ENCODE measurements at places on chromosomes 12 and 14. TPM values are rescaled to one million over a fixed set of nuclear protein-coding genes. Genes with fewer than 3 reads are reported as not detected.

DNA sequence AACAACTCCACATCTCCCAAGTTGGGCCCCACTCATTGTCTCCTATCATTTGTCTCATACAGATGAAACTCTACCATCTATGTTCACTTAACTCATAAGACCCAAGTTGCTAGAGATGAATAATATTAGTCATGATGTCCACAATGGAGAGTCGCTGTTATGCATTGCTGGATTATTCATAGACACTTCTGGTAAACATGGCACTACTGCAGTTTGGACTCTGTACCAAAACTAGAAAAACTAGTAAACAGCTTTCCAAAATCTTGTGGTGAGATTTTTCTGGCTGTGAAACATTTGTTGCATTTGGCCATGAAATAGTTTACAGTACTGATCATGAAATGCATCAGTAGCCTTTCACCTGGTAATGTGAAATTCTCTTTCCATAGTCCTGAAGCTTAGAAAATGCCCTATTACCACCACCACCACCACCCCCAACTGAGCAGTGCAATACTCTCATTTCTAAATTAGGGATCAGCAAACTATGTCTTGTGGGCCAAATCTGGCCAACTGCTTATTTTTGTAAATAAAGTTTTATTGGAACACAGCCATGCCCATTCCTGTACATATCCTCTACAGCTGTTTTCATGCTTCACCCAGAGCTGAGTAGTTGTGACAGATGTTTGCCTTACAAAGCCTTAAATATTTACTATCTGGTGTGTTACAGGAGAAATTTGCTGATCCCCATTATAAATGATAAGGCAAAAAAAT, 236.5 kb downstream of the DPF3 start:
- no peak overlapping the region for H3K4me3 ChIP-seq
- no peaks in the 10 kb centered on the region for H3K27me3 ChIP-seq
- no peaks in the 10 kb centered on the region for H3K36me3 ChIP-seq
- no peaks in the 10 kb centered on the region for H3K4me1 ChIP-seq
- no peak for DNase-seq

DNA sequence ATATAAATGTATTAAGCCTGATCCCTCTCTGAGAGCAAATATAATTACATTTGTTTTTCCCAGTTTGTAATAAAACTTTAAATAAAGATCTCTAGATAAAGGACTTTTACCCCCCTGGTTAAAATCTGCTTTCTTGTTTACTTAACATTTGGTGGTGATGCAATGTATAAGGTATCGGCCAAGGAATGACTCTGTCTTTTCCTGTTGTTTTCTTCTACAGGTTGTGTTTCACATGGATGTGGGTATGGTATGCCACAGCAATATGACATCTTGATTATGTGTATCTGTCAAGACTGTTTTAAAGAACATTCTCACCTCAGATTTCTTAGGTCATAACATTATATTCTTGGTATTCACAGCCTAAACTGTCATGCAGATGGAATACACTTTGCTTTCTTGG, 210.6 kb upstream of the NOVA1 start:
- H3K27me3 ChIP-seq = no peaks in the 10 kb centered on the region
- DNase-seq = no peak
- no peak overlapping the region for H3K27ac ChIP-seq
- H3K4me3 ChIP-seq = no peak overlapping the region
- no peaks in the 10 kb centered on the region for H3K4me1 ChIP-seq
- no peaks in the 10 kb centered on the region for H3K36me3 ChIP-seq

DNA sequence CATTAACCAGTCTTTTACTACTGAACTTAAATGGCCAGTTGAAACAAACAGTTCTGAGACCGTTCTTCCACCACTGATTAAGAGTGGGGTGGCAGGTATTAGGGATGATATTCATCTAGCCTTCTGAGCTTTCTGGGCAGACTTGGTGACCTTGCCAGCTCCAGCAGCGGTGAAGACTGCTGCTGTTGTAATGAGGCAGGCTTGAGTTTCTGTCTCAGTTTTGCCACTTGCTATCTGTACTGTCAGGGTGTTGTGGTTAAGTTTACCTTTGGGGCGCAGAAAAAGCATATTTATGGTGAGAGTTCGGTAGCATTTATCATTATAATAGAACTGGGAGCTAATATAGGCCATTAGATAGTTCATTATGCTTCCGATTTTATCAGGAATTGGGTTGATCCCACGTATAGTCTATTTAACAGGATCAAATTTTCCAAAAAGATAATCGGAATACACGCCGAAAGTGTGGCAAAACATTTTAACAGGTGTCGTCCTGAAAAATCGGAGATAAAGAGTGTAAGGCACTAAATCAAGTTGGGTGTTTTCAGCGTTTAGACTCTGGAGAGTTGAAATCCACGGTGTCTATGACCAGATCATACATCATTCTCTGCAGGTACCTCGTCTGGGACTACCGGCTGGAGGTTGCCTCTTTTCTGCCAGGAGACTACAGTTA, 688 bp upstream of the NECAP1 start:
- no peaks in the 10 kb centered on the region for H3K36me3 ChIP-seq
- H3K27me3 ChIP-seq = no peaks in the 10 kb centered on the region
- peak overlapping the region; percentile 95 for H3K4me3 ChIP-seq

C12orf50 gene
- not detected for total RNA-seq

DNA sequence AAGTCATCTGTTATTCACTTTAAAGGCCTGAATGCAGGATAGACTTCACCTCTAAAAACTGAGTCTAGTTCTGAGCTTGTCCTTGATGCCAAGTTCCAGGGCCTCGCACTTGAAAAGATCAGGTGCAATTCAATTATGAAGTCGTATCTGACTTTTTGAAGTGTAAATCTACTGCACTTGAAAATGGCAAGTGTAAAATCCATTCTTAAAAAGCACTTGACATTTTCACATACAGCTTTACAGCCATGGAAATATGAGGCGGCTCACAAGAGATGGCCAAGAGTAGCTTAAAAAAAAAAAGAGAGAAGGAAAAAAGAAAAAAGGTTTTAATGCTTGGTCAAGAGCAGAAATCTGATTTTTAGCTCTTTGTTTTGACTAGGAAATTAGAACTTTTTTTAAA, 172.5 kb downstream of the GXYLT1 start:
- no peak overlapping the region for H3K4me3 ChIP-seq
- no peak for DNase-seq
- H3K4me1 ChIP-seq = peaks cover 12% of the 10 kb centered on the region

CBLN3 gene
- 0.54 TPM for total RNA-seq

DNA sequence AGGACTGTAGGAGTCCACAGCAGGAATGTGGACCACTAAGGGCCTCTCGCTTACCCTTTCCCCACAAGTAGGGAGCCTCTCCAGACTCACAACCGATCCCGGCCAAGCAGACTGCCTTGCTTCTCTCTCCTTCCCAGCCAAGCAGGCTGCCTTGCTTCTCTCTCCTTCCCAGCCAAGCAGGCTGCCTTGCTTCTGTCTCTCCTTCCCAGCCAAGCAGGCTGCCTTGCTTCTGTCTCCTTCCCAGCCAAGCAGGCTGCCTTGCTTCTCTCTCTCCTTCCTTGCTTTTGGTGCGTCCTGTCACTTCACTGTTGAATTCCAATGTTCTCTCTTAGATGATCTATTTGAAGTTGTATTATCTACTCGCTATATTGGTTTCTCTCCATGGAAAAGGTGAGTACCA, 32.6 kb upstream of the CCND2 start:
- no peaks in the 10 kb centered on the region for H3K36me3 ChIP-seq
- no peak for DNase-seq
- H3K4me1 ChIP-seq = peaks cover 10% of the 10 kb centered on the region
- no peaks in the 10 kb centered on the region for H3K27me3 ChIP-seq

DNA sequence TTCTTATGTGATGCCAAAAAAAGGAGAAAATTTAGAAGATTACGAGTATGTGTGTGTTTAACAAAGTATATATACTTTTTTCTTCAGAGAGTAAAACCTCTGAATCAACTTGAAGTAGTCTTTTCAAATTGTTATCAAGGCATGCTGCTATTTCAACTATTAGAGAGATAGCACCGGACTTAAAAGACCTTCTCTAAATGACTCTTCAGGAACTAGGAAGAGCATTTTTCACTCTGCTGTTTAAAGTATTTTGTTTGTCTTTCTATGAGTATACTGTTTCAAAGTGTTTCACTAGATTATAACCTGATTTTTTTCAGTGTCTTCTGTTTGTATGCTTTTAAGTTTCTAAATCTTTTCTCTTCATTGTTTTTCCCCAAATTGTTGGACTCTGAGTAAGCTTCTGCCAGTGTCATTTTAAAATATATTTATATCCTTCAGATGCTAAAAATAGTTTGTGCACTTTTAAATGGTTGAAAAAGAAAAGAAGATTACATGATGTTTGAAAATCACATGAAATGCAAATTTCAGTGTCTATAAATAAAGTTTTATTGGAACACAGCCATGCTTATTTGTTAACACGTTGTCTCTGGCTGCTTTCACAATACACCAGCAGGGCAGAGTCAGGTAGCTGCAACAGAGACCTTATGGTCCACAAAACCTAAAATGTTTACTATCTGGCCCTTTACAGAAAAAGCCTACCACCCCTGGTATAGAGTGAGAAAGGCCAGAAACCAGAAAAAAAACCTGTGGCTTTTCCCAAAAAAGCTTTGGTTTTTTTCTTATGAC, 21.3 kb downstream of the CRADD start:
- H3K4me3 ChIP-seq = peak overlapping the region; percentile 13
- no peaks in the 10 kb centered on the region for H3K36me3 ChIP-seq
- no peaks in the 10 kb centered on the region for H3K27me3 ChIP-seq
- DNase-seq = no peak

KRT3 gene
- total RNA-seq = not detected

- H3K36me3 ChIP-seq = no peaks in the 10 kb centered on the region
- no peak overlapping the region for H3K27ac ChIP-seq
- no peaks in the 10 kb centered on the region for H3K4me1 ChIP-seq
- no peaks in the 10 kb centered on the region for H3K27me3 ChIP-seq
- H3K4me3 ChIP-seq = no peak overlapping the region
- no peak for DNase-seq
These were observed 58.4 kb downstream of the LLPH start for GRCh38 chr12:66072135-66072534.

DNA sequence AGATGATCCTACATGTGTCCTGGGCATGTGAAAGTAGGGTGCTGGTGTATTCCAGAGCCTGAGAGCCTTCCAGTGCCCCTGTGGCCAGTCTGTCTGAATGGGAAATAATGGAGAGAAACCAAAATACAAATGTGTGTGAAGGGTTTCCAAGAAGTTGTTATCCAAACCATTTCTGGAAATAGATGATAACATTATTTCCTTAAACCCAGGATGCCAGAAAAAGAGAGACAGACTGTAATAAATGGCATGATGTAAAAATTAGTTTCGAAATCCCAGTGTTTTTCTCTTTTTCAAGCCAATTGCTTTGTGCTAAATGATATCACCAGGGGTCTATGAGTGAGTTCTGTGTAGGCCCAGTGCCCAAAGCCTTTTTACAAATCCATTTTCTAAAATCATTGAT, 175.3 kb downstream of the PHLDA1 start:
- H3K4me3 ChIP-seq = no peak overlapping the region
- H3K27me3 ChIP-seq = no peaks in the 10 kb centered on the region

DNA sequence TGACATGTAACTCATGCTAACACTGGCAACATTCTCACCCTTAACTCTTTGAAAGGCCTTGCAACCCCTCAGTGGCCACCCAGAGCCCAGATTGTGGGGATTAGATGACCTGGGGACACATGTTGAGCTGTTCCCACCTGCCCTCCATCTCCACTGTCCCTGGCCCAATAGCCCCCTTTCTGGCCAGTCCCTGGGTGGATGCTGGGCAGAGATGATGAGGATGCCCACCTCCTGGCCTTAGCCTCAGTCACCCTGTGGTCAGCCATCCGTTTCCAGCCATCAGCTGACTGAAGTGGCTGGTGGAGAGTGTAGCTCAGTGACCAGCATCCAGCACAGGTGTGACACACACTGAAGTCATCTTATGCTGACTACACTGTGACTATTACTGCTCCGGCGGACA, 4.7 kb downstream of the ANHX start:
- H3K27ac ChIP-seq = no peak overlapping the region
- no peak overlapping the region for H3K4me3 ChIP-seq
- DNase-seq = no peak
- H3K27me3 ChIP-seq = no peaks in the 10 kb centered on the region
- H3K36me3 ChIP-seq = no peaks in the 10 kb centered on the region
